ENCODE measurements at places on chromosomes 6 and 20.

- DNase-seq: no peak
These were observed 152.4 kb upstream of the ESR1 start for GRCh38 chr6:151655099-151655498.

GRCh38 chr6:86943819-86944407 lies 6.6 kb downstream of the HTR1E start:
- DNase-seq: no peak

GRCh38 chr6:149080511-149080910 lies 237.0 kb upstream of the TAB2 start:
- no peak for DNase-seq

GRCh38 chr6:155223646-155224451 lies 40.0 kb upstream of the CLDN20 start:
- no peak for DNase-seq

DNA sequence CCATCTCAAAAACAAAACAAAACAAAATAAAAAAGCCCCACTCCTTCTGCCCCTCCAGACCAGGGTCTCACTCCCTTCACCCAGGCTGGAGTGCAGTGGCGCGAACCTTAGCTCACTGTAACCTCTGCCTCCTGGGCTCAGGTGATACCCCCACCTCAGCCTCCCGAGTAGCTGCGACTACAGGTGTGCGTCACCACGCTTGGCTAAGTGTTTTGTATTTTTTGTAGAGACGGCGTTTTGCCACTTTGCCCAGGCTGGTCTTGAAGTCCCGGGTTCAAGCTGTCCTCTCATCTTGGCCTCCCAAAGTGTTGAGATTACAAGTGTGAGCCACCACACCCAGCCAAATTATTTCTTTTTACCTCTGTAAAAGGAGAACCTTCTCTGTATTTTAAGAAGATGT lies 110.1 kb downstream of the NCOA3 start:
- DNase-seq: no peak

GRCh38 chr20:50192364-50193198 lies 2.0 kb downstream of the CEBPB start:
- peak; percentile 68 for DNase-seq

- DNase-seq: no peak
These were observed 441.8 kb downstream of the PTPRT start for GRCh38 chr20:42747765-42748411.

GRCh38 chr20:20412750-20413149 lies 44.8 kb downstream of the INSM1 start:
- no peak for DNase-seq

DNA sequence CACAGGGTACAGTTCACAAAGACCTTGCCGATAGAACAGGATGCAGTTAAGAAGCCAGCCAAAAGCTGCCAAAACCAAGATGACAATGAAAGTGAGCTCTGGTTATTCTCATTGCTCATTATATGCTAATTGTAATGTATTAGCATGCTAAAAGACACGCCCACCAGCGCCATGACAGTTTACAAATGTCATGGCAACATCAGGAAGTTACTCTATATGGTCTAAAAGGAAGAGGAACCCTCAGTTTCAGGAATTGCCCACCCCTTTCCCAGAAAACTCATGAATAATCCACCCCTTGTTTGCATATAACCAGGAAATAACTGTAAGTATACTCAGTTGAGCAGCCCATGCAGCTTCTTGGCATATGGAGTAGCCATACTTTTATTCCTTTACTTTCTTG lies 748.7 kb downstream of the QKI start:
- DNase-seq: no peak

- no peak for DNase-seq
These were observed 355.9 kb downstream of the PREX1 start for GRCh38 chr20:48471759-48472408.

- DNase-seq: no peak
These were observed 55.9 kb upstream of the SYNJ2 start for GRCh38 chr6:157925771-157926170.

DNA sequence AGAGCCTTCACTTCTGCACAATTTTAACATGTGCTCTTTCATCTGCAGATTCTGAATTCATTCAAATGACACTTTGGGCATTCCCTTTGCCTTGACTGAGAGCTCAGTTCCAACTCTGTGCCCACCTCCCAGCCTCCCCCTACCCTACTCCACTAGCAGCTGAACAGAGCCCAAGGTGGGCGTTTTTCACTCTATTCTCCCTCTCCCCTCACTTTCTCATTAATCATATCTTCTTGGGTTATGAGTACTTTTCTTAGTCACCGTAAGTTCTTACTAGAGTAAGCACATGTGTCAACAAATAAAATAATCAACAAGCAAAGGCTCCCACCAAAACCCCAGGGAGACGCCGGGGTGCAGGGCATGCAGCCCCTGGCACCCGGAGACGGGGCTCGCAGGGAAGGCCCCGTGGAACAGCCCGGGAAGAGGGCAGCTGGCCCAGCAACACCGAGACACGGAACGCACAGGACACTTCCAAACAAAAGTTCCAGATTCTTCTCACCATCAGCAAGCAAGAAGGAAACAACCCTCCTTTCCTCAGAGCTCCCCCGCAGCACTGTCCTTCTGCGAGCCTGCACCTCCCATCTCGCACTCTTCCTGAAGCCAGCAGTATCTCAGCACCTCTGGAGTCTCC lies 34.1 kb downstream of the TAF4 start:
- DNase-seq: no peak

DNA sequence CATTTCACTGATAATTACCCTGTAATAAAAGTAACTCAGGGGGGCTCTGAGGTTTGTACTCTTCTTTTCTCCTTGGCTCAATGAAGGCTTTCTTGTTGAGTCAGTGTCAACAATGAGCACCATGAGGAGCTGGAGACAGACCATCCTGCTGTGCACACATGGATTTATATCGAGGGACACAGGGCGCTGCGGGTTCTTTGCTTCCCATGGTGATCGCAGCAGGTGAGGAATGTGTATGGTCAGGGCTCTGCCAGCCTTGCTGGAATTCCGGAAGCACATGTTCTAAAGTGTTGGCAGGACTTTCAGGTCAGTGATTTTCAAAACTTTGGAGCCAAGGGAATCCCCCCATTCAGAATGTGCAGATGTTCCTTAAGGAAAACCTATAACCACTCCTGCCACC lies 27.1 kb downstream of the SMOC2 start:
- no peak for DNase-seq

DNA sequence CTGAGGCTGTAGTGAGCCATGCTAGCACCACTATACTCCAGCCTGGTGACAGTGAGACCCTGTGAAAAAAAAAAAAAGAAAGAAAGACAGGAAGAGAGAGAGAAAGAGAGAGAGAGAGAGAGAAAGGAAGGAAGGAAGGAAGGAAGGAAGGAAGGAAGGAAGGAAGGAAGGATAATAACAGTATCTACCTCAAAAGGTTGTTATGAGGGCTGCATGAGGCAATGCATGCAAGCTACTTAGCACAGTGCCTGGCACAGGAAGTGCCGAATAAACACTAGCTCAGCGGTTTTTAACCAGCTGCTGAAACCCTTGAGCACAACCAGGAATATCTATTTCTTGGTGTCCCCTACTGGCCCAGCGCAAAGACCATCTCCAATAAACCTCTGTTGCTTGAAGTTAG lies 62.3 kb upstream of the TBC1D7 start:
- no peak for DNase-seq

DNA sequence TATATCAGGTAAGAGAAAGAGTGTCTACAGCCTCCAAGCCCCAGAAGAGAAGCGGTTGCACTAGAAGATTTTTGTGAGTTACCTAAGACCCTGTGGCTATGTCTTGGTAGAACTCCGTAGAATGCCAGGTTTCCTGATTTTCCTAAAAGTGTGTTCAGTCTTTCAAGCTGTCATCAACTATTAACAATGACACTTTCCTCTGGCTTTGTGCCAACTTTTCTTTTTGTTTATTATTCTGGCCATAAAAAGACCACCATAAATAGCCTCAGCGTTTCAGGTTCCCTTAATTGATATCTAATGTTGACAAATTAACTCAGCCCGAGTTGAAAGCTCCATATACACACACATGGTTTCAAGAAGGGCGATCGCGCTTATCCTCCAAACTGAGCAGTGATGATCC lies 1.2 kb downstream of the PAK5 start:
- DNase-seq: no peak

DNA sequence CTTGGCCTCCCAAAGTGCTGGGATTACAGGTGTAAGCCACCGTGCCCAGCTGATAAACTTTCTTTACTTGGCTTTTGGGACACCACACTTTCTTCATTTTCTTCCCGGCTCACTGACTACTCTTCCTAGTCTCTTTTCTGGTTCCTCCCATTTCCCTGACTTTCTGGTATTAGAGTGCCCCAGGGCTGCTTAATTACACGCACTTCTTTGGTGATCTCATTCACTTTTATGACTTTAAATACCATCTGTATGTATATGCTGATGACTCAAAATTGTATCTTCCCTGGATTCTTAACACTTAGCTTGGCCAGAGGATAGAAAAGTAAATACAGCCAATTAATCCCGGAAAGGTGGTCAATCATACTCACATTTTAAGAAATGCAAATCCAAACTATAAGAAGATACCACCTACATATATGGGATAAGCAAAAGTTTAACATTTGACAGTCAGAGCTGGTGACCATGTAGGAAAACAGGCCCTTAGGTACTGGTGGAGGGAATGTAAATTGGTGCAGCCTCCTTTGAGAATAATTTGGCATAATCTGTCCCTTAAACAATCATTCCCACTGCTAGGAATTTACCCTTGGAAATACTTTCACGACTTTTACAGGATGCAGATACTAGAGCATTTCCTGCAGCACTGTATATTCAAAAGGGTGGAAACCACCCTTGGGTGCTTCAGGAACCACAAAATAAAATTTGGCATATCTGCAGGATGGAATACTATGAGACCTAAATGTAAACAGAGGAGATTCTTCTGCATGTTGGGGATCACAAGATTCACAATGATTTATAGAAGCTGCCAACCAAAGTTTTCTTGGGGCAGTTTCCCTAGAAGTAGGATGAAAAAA lies 9.4 kb upstream of the NANP start:
- DNase-seq: no peak

GRCh38 chr6:152529369-152529768 lies 107.8 kb downstream of the SYNE1 start:
- DNase-seq: no peak
